ENCODE measurements at places on chromosomes 7 and 10. TPM values are rescaled to one million over a fixed set of nuclear protein-coding genes. Genes with fewer than 3 reads are reported as not detected.

Gene ANKRD61
- total RNA-seq, result not detected

Gene TRIP6
- 112 TPM for total RNA-seq

Gene FFAR4
- not detected for total RNA-seq

Gene PHF14
- 23.2 TPM for total RNA-seq

Gene INHBA
- total RNA-seq, result 8.9 TPM

DNA sequence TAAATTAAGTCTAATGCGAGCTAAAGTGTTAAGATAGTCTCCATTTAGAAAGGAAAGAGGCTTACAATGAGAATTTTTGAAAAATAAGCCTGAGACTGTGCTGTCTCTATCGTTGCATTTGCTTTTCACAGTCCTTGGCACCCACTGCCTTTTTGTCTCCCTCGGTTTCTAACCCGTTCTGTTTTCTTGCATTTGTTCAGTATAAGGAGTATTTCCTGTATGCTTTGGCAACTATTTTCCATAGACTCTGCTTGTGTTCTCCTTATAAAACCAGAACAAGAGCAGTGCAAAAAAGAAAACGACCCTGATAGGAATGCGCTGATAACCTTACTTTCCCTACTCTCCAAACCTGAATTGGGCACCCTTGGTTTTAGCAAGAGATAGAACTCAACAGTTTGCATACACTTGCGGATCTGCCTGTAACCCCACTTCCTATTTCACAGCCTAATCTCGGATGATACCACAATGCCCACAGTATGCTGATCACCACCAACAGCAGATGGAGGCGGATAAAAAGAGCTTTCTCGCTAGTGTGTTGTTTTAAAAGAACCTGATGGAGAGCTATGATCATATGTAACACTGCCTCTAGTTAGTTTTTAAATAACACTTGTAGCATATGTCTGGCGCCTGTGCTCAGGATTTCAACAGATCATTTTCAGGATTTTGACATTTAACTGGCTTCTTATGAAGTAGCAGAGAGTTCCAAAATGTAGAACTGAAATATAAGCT is 1.6 kb upstream of the ARHGAP12 start:
- DNase-seq, result no peak

- no peak for DNase-seq
Observed at GRCh38 chr10:32501906-32502305, 56.0 kb downstream of the CCDC7 start.

GRCh38 chr7:24812305-24812945 is 55.2 kb upstream of the GSDME start:
- no peak for DNase-seq

DNA sequence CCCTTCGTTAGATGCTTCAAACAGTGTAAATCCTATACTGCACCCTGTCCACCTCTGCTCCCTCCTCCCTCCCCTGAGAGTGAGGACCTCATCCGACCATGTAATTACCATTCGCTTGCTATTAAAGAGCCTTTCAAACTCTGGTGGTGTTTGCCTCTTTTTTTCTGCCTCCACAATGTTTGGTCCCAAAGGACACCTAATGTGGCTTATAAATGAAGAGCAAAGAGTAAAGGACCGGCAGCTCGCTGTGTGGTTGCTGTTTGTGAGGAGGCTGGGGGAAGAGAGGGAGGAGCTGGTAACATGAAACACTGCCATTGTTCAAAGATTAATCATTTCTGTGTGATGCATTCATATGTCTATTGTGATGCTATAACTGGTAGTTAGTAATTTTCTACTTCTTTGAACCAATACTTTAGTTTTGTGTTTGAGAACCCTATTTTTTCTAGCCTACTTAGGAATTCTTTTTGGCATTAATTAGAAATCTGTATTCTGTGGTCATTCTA is 27.9 kb downstream of the MTURN start:
- peak; percentile 36 for DNase-seq

DNA sequence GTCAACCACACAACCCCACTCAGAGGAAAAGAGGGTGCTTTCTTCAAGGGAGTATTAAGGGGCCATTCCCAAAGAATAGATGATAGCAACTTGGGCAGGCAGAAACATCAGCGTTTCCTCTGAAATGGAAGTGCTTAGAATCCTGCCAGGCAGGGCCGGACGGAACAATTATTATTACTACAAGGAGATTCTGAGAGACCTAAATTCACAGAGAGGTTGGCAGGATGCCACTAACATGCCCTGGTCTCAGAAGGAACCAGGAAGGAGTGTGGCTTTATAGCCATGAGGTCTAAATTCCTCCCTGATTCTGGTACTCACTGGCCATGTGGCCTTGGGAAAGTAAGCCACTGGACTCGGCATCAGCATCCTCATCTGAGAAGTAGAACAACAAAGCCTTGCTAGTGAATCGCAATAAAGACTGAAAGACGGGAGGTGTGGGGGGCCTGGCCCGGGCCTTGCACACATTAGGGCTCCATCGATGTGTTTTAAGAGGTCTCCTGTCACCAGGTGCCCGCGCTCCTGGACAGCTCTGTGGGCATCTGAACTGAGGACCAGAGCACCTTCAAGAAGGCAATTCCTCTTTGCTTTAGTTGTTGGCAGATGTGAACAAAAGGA is 131.5 kb downstream of the OAT start:
- no peak for DNase-seq

- DNase-seq, result no peak
Observed at GRCh38 chr10:87656431-87657072, 3.1 kb upstream of the PAPSS2 start.

GRCh38 chr10:1824928-1825327 is 87.6 kb upstream of the ADARB2 start:
- no peak for DNase-seq

- peak; percentile 79 for DNase-seq
Observed at GRCh38 chr10:19930936-19931893, 115.0 kb downstream of the PLXDC2 start.

GRCh38 chr7:79615871-79616640 is 162.6 kb upstream of the MAGI2 start:
- DNase-seq, result no peak

- DNase-seq, result no peak
Observed at GRCh38 chr10:30039988-30040387, 19.4 kb downstream of the JCAD start.

GRCh38 chr10:122130474-122131110 is 140.5 kb upstream of the BTBD16 start:
- DNase-seq, result no peak

- DNase-seq, result no peak
Observed at GRCh38 chr10:114346176-114347031, 57.9 kb downstream of the AFAP1L2 start.

Data from epithelial cell of proximal tubule (primary cell).